ENCODE measurements at places on chromosomes 12 and 14.

DNA sequence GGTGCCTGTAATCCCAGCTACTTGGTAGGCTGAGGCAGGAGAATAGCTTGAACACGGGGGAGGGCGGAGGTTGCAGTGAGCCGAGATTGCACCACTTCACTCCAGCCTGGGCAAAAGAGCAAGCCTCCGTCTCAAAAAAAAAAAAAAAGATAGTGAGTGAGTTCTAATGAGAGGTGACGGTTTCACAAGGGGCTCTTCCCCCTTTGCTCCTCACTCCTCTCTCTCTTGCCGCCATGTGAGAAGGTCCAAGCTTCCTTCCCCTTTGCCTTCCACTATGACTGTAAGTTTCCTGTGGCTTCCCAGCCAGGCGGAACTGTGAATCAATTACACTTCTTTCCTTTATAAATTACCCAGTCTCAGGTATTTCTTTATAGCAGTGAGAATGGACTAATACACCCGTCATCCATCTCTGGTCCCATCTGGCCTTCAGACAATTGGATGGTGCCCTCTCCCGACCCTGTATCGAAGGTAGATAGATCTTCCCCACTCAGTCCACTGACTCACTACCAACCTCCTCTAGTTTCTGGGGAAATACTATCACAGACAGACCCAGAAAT is 27.0 kb upstream of the RCOR1 start:
- DNase-seq = peak; percentile 79

- DNase-seq = no peak
Observed at GRCh38 chr12:1731019-1731687, 40.3 kb downstream of the ADIPOR2 start.

DNA sequence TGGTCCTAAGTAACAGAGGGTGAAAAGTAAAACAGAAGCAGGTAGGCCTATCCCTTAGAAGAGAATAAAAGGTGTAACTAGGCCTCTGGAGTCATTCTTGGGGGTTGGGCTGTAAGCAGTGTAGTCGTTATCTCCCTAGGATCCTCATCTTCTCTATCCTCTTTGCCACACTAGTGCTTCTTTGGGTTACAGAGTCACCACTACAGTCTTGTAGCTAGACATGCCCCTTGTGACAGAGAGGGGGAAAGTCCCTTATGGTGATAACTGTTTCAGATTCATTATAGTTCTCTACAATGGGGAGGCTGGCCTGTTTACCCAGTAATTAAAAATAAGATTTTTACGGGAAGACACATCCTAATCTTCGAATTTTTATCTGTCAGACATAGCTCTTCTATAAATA is 16.4 kb upstream of the SRP54 start:
- DNase-seq = no peak

DNA sequence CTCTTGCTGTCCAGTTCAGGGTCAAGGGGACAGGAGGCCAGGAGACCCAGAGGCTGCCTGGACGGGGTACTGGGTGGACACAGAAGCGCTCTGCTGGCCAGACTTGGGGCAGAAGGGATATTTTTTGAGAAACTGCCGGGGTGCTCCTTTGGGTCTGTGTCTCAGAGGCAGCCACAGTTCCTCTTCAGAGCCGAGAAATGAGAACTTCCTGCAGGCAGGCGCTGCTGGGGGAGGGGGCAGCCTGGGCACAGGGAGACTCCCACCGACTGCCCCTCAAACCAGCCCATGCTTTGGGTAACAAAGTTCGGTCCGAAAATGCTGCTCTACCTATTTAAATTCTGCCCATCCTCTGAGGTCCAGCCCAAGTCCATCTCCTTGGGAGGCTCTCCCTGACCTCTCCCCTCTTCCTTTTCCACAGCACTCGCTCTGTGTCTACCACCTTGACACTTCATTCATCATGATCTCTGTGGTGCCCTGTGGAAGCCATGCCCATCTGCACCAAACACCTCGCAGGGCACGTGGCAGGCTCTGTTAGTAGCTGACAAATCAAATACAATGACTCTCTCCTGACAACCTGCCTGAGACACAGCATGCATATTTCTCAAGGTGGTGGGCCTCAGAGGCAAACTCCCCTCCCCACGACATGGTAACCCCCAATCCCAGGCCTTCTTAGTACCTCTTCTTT is 16.4 kb downstream of the HDAC7 start:
- DNase-seq = peak; percentile 47

- DNase-seq = peak; percentile 70
Observed at GRCh38 chr12:11812586-11813437, 163.3 kb downstream of the ETV6 start.

GRCh38 chr14:36700651-36701050 is 39.0 kb downstream of the PAX9 start:
- DNase-seq = no peak

DNA sequence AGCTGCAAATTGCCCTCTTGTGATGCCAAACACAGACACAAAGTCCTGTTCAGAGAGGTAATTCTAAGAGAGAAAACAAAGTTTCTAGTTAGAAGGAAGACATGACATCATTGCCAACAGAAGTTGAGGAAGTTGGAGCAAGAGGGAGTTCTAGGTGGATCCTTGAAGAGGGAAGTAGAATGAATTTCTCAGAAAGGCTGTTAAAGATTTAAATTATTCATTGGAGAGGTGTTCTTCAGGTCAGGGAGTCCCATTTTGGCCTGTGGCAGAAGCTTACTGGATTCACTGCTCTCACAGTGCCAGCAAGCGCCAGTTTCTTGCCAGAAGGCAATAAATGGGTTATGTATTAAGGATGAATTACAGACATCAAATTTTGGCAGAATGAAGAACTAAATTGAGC is 15.3 kb downstream of the TSFM start:
- DNase-seq = no peak

DNA sequence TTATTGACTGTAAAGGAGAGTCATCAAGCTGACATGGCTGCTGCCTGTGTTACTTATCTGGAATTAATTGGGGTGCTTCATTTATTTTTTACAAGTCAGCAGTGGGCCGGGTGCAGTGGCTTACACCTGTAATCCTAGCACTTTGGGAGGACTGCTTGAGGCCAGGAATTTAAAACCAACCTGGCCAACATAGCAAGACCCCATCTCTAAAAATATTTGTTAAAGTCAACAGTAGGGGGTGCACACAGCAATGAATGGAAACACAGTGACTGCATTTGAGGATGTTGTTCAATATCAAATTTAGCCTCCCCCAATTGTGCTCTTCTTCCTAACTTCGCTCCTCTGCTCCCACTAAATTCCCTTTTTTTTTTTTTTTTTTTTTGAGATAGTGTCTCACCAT is 52.1 kb downstream of the ANKRD9 start:
- DNase-seq = no peak

DNA sequence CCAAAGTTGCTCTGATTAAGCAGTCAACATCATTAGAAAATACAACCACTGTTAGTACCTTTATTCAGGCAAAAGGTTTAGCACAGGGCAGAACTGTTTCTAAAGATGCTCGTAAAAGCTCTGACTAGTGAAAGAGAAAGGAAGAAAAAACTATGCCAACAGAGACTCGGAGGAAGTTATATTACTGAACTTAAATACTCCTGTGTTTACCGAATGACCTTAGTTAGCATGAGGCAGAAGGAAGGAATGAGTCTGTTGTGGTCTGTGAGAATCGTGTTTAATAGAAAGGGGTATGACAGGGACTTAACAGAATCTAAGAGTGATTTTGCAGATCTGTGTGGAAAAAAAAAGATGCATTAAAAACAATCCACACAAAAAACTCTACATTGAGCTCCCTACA is 84.1 kb upstream of the OVCH1 start:
- DNase-seq = no peak

GRCh38 chr12:49537231-49537751 is 1.5 kb upstream of the KCNH3 start:
- no peak for DNase-seq

DNA sequence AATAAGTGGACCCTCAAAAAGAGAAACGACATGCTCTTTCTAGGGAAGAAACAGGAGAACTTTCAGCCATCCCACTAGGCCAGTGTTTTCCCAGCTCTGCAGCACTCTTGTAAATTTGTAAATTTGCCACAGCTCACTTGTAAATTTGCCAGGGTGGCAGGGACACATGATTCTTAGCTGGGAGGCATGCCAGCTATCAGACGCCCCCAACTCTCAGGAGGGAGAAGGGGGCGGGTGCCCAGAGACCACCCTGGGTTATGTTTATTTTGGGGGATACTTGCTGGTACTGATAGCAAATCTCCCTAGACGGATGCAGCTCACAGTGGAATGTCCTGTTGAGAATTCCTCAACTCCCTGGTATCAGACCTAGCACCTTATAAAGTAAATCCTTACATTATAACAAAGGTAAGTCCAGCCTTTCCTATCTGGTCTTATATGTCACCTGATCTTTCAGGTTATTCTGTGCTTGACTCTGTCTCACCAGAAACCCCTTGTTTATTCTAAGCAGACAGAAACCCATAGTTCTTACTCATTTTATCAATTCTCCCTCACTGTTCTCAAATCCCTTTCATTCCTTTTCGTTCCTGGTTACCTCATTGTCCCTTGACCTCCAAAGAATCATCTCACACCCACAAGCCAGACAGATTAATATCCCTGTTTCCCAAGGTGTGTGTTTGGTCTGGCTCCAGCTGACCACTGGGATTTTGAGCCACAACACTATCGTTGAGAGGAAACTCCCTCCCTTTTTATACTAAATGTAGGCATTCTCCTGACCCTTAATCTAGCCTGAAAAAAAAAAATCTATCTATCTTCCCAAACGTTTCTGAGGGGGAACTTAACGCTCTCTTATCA is 69.3 kb upstream of the HMGA2 start:
- DNase-seq = no peak

- DNase-seq = no peak
Observed at GRCh38 chr14:68950111-68950510, 29.0 kb downstream of the ACTN1 start.

DNA sequence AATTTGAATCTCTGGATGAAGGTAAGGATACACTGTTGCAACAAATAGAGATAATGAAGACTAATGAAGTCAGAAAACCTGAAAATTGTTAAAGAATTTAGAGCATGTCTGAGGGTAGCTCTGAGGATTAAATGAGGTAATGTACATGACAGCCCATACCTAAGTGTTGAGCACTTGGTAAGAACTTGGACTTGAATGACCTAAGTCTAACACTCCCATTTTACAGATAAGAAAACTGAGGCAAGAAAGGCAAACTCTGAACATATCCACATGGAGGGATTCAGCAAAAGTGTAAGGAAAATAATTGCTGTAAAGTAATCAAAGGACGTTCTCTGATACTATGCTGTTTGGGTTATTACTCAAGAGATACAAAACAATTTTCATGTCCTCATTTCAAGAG is 29.0 kb downstream of the PTPRB start:
- DNase-seq = no peak

DNA sequence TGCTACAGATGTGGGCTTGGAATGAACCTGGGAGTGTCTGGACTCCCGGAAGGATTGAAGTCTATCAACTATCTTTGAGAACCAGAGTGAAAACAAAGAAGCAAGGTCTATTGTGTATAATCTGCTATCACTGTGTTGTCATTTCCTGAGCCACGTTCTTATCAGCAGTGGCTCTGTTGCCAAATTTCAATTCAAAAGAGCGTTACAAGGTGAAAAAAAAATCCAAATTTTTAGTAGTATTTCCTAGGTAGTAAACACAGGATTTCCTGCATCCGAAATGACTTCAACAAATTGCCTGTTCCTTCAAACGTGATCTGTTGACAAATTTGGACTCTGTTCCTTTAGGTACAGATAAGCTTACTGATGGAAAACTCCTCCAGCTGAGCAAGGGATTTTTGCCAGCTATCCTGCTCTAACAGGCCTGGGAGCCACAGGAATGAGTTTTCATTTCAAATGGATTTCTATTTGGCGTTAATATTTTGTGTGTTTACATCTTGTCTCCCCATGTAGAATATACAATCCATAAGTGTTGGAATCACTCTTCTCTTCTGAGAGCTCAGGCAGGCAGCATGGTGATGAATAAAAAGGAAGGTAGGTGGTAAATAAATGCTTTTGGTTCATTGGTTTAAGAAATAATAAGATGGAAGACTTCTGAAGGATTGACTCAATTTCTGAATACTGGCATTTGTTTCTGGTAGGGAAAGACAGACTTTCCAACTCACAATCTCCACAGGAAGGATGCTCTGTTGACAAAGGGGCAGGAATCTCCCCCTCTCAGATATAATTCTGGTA is 58.5 kb downstream of the GPR135 start:
- no peak for DNase-seq

DNA sequence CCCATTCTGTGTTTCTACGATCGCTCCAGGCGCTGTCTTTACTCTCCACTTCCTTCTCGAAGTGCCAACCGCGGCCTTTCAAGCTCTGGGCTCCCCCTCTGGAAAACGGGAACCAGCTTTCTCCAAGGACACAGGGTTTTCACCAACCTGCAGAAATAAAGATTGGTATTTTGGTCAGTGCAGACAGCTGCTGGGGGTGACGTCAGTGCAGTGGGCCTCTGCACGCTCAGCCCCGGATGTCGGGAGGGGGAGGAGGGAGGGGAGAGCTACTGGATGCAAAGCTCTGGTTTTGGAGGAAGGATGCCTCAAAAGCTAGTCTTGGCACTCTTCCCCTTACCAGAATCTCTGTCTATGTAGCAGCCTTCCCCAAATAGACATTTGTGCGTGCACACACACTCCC is 19.9 kb downstream of the HRK start:
- DNase-seq = peak; percentile 77

DNA sequence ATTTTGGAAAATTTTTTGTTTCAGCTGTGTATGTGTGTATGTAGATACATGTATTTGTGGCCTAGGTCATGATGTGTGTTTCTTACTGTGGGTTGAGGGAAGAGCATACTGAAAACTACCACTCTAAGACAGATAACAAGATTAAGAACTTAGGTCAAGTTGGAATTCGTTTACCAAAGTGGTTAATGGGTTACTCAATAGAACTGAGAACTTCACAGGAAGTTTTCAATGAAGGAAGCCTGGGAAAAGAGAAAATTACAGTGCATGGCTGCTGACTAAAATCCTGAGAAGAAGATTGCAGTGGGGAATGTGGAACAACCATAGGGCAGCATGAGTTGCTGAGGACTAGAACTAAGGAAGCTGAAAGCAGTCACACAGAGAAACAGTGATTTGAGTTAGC is 21.4 kb upstream of the FOXG1 start:
- no peak for DNase-seq

- peak; percentile 67 for DNase-seq
Observed at GRCh38 chr12:49019443-49020324, 1.1 kb upstream of the PRKAG1 start.

- DNase-seq = no peak
Observed at GRCh38 chr12:12606781-12607589, 4.7 kb upstream of the CREBL2 start.

- DNase-seq = no peak
Observed at GRCh38 chr14:93368996-93369712, 22.2 kb downstream of the COX8C start.

GRCh38 chr12:34108967-34109366 is 86.7 kb downstream of the ALG10 start:
- DNase-seq = no peak

DNA sequence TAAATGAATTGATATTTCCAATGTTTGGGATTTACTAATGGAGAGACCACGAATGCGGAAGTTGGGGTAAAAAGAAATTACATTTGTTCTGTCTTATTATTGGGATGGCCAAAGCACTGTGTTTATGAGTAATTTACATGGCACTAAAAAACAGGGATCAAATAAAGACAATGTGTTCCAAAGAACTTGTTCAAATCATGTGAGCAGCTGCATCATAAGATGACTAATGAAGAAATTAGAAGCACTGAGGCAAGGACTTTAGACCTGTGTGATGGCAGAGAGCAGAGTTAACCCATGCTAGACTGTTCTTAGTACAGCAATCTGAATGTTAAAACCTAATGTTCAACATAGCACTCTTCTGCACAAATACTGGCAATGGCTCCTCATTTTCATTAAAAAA is 34.3 kb upstream of the DCN start:
- no peak for DNase-seq

All from B cell (primary cell).